ENCODE measurements at places on chromosomes 16 and 17. TPM values are rescaled to one million over a fixed set of nuclear protein-coding genes. Genes with fewer than 3 reads are reported as not detected.

The SLC52A1 gene
- not detected for polyA plus RNA-seq

The CBLN1 gene
- polyA plus RNA-seq: 1.1 TPM

The CD300LB gene
- 0.23 TPM for polyA plus RNA-seq

The MAZ gene
- polyA plus RNA-seq: 270 TPM

The FOXL1 gene
- 0.26 TPM for polyA plus RNA-seq

The ARL5C gene
- polyA plus RNA-seq: not detected

The SLC16A13 gene
- polyA plus RNA-seq: 2.2 TPM

The HOXB5 gene
- polyA plus RNA-seq: 0.48 TPM

The GPR179 gene
- 0.94 TPM for polyA plus RNA-seq

The EPOP gene
- 0.48 TPM for polyA plus RNA-seq

The TBC1D3H gene
- polyA plus RNA-seq: not detected

The PLCG2 gene
- 8.8 TPM for polyA plus RNA-seq

The CACNG5 gene
- not detected for polyA plus RNA-seq

The CCDC40 gene
- 7.2 TPM for polyA plus RNA-seq

The SETD1A gene
- 15.1 TPM for polyA plus RNA-seq

- DNase-seq: peak; percentile 91
Observed at GRCh38 chr17:40320756-40321523, 12.0 kb downstream of the RARA start.

- DNase-seq: no peak
Observed at GRCh38 chr17:49992933-49993422, 2.0 kb downstream of the DLX3 start.

DNA sequence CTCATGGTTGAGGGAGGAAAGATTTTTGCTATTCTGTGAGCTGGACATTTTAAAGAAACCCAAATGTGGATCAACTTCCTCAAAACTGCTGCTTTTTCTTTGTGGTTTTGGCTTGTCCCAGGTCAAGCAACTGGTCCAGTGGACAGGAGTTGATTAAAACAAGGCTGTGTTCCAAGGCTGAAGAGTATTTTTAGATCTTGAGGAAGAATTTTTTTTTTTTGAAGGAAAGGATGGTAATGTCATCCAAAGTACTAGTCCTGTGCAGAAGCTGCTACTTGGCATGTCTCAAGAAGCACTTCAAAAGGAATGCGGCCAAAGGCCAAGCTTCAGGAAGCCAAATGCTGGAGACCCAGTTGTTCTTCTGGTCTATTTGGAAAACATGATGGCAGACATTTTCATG, 8.0 kb upstream of the MYH2 start:
- peak; percentile 11 for DNase-seq

DNA sequence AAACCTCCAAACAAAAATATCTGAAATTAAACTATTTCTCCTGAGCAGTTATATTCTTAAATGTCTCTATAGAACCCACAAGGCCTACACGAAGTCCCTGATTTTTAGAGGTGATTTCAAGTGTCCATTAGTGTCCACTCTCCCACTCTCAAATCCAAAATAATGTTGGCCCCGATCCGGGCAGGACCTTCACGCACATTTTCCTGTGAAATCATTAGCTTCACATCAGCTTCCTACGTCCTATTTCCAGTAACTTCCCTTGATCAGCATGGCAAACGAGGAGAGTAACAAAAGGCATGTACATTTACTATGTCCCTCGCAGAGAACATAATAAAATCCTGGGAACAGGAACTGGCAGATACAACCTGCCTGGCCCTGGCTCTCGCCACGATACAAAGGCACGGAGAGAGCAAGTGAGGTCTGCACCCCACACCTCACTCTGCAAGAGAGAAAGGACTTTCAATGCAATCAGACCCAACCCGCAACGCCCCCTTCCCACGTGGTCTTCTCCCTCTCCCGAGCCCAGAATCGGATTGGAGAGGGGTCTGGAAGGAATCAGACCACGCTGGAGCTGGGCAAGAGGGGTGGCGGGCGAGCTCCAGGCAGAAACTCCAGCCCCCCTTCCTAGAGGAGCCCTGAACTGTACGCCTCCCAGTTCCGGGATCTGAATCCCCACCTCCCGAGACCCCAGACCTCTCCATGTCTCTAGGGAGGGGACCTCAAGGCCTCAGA, 17.5 kb upstream of the C17orf78 start:
- peak; percentile 63 for DNase-seq

- DNase-seq: no peak
Observed at GRCh38 chr17:58378733-58379510, 26.9 kb upstream of the SUPT4H1 start.

GRCh38 chr17:2906901-2907300, 110.7 kb downstream of the RAP1GAP2 start:
- no peak for DNase-seq

- no peak for DNase-seq
Observed at GRCh38 chr17:34614698-34615097, 35.3 kb downstream of the TMEM132E start.

GRCh38 chr16:17557480-17557879, 86.7 kb upstream of the XYLT1 start:
- no peak for DNase-seq

GRCh38 chr17:27526604-27527002, 70.4 kb downstream of the KSR1 start:
- DNase-seq: peak; percentile 54

DNA sequence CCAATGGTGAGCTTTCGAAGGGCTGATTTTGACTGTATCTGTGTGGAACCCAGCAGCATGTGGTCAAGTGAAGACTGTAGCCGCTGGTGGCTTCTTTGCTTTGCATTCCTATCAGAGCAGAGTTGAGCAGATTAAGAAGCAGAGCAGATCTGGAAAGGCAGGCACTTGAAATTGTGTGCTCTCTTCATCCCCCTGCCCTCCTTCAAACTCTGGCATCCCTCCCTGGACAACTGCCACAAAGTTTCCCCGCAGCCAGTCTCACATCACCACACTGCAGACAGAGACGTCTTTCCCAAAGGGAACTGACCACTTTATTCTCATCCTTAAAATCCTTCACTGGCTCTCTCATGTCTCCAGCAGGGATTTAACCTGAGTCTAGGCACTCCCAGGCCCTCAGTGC, 237.1 kb upstream of the DYNLRB2 start:
- no peak for DNase-seq

- DNase-seq: no peak
Observed at GRCh38 chr17:82619641-82620040, 28.6 kb downstream of the WDR45B start.

GRCh38 chr16:72800524-72801161, 247.3 kb downstream of the ZFHX3 start:
- DNase-seq: no peak

- DNase-seq: no peak
Observed at GRCh38 chr17:4944163-4944553, 4.1 kb downstream of the RNF167 start.

DNA sequence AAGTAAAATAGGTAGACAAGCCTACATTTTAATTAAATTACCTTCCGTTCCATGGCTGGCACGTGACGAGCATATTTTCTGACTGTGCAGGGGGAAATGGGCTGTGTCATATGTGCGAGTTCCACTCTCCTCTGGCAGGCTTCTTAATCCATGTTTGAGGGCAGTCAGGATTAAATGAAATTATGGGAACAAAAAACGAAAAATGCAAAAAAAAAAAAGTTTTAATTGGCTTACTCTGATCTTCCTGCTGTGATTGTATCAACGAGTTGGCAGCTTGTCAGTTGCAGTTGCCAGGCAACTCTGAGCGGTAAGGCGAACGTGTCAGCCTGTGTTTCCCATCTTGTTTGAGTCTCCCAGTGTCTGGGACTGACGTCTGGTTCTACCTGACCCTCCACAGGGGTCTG, 302.9 kb upstream of the XYLT1 start:
- peak; percentile 4 for DNase-seq

DNA sequence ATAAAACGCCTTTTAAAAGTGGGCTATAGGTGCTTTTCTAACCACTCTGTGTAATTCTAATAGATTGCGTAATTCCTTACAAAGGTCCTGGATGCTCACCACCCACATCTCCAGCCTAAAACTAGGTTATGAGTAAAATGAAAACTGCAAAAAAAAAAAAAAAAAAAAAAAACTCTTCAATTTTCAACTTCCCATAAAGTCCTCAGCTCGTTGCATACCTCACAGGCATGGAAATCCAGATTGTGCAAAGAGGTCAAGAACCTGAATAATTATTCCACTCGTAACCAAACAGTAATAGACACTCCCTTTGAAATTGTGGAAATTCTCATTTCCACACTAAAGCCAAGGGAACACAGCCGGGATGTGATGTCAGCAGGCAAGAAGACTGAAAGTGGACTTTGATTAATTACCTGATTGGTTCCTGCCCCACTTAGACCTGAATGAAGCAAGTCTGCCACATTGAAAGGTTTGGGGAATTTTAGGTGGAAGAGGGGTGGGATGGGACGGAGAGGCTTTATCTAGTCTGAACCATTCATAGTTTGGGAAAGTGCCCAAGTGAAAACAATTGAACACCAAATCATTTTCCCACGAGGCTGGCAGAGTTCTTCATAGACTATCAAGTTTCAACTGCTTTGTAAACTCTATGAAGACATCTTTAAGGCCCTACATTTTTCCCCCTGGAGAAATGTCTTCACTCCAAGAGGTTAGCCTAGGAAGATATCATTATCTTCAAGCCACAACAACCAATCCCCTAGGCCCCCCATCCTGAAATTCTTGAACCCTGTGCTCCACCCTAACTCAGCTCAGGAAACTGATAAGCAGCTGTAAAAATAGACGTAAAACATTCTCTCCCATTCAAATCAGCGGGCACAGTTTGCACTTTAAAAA, 49.1 kb upstream of the TANC2 start:
- DNase-seq: no peak

DNA sequence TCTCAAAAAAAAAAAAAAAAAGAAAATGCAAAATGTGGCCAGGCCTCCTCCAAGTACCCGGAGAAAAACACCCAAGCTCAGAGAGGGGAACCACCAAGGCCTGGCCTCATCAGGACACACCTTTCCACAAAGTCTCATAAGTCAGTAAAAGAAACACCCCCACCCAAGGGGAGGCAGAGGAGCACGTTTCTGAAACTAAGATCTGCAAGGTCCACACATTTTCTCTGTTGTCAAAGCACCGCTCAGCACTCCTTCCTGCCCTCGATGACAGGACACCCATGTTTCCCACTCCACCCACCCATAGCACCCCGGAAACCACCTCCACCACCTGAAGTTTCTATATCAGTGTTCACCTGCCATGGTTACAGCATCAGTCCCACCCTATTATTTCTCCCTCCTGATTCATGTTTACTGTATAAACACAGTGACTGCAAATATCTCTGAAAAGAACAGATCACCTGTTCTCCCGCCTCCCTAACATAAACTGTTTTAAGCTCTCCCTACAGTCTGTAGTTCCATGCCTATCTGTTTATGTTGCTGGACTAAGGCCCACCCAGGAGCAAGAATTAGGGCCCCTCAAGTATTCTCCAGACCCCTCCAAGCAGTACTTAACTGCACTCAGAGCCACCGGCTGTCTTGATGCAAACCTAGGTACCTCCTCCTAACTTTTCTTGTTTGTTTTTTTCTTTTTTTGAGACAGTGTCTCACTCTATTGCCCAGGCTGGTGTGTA, 2.0 kb downstream of the CORO7 start:
- no peak for DNase-seq

DNA sequence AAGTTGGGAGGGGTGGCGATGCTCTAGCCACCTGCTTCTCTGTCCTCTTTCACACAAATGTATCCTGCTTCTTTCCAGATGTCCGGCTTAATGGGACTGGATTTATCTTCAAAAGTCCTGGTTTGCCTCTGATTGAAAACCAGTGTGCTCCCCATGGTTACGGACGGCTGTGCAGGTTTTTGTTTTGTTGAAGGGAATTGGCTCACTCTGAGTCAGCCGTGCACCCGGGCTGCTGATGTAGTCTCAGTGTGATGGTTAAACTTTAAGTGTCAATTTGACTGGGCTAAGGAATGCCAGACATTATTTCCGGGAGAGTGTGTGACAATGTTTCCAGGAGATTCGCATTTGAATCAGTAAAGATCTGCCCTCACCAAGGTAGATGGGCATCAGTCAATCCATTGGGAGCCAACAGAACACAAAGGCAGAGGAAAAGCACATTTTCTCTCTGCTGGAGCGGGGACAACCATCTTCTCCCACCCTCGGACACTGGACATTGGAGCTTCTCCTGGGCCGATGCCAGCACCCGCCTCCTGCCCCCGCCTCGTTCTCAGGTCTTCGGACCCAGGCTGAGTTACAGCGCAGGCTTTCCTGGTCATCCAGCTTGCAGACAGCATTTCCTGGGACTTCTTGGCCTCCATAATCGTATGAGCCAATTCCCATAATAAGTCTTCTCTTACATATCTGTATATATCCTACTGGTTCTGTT, 126.9 kb upstream of the TNRC6C start:
- DNase-seq: peak; percentile 57

DNA sequence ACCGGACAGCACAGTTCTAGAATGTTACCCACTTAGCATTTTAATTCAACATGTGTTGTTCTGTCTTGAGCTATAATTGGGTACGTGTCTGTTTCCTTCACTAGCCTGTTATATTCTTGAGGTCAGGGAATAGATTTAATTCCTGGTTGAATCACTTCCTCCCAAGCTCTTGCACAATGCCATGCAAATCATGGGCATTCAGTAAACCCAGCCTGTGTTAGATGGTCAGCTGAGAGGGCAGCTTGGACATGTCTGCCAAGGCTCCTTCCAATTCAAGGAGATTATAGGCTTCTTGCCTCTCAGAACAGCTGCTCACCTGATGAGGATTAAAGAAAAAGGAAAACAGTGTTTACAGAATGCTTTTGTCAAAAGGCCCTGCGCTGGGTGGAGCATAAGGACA, 12.6 kb downstream of the C1QTNF1 start:
- DNase-seq: no peak

Data from hindlimb muscle (tissue), 1 donor.